ENCODE measurements at places on chromosomes 3 and 15.

DNA sequence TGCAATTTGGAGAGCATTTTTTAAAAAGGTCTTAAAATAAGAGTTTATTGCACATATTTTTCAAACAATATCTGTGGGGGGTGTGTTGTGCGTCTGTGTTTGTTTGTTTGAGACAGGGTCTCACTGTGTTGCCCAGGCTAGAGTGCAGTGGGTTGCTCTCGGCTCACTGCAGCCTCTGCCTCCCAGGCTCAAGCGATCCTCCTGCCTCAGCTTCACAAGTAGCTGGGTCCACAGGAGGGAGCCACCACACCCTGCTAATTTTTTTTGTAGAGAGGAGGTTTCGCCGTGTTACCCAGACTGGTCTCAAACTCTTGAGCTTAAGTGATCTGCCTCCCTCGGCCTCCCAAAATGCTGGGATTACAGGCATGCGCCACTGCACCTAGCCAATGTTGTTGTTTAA, 2.7 kb downstream of the MLF1 start:
- no peak overlapping the region for H3K27ac ChIP-seq
- H3K27me3 ChIP-seq = peaks cover 13% of the 10 kb centered on the region
- H3K36me3 ChIP-seq = no peaks in the 10 kb centered on the region
- no peak for DNase-seq
- H3K4me3 ChIP-seq = no peak overlapping the region
- peaks cover 4% of the 10 kb centered on the region for H3K4me1 ChIP-seq

- peaks cover 13% of the 10 kb centered on the region for H3K36me3 ChIP-seq
- no peak for DNase-seq
- no peaks in the 10 kb centered on the region for H3K27me3 ChIP-seq
- peaks cover 10% of the 10 kb centered on the region for H3K4me1 ChIP-seq
Measured at GRCh38 chr3:17399586-17399985, 342.8 kb downstream of the TBC1D5 start.

DNA sequence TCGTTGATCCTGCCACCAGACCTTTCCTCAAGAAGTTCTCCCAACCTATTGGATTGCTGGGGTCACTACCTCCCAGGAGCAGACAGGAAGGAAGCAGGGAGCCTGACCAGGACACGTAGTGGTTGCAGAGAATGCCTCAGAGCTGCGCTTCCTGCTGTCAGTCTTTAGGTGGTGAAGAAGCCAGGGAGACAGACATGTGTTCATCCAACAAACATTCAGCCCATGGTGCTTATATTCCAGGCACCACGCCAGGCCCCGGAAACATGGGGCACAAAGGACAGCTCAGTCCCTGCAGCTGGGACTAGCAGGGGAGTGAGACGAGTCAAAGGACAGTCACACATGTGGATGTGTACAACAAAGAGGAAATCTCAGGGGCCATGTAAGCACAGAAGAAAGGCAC, 26.0 kb upstream of the CORO2B start:
- no peak overlapping the region for H3K27ac ChIP-seq
- DNase-seq = no peak
- H3K4me1 ChIP-seq = no peaks in the 10 kb centered on the region
- H3K4me3 ChIP-seq = no peak overlapping the region
- no peaks in the 10 kb centered on the region for H3K36me3 ChIP-seq

GRCh38 chr3:173891272-173892100, 493.9 kb downstream of the NLGN1 start:
- no peaks in the 10 kb centered on the region for H3K27me3 ChIP-seq
- no peak overlapping the region for H3K27ac ChIP-seq
- H3K36me3 ChIP-seq = no peaks in the 10 kb centered on the region
- no peak for DNase-seq
